ENCODE measurements at places on chromosomes 6 and 20.
A peak's percentile ranks its signal among the peaks of the same experiment; 100 is the strongest.

GRCh38 chr20:22723659-22724058 is 139.3 kb upstream of the FOXA2 start:
- DNase-seq, result no peak

GRCh38 chr6:135346747-135347146 is 150.8 kb downstream of the AHI1 start:
- no peak for DNase-seq

DNA sequence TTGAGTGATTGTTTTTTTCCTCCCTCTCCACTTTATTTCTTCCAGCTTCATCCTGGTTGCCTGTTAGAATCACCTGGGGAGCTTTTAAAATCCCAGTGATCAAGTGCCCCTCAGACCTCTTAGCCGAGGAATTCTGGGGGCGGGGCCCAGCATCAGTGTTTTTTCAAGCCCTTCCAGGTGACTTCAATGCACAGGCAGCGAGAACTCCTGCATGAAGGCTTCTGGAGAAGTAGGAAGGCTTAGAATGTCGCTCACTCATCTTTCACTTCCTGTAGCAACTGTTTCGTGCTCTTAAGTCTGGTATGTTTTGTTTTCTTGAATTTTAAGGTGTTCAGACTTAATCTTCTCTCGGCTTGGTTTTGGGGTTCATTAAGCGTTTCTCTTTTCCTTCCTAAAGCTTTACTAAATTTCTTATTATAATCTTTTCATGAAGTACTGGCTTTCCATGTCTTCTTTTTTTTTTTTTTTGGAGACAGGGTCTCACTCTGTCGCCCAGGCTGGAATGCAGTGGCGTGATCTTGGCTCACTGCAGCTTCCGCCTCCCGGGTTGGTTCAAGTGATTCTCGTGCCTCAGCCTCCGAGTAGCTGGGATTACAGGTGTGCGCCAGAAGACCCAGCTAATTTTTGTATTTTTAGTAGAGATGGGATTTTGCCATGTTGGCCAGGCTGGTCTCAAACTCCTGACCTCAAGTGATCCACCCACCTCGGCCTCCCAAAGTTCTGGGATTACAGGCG is 30.9 kb upstream of the TULP1 start:
- no peak for DNase-seq

DNA sequence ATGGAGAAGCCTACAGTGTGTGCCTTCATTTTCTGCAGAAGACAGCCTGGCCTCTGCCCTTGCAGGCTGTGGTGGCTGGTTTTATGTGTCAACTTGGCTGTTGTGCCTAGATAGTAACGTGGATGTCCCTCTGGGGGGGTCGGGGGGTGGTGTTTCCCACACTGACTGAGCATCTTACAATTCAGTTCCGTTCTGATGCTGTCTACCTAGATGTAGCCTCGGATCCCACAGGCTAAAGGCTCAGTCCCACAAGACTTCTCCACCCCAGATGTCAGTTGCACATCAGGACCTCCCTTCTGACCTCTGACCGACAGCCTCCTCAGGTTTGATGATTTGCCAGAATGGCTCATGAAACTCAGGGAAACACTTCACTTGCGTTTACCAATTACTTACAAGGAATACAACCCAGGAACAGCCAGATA is 4.4 kb downstream of the PYGB start:
- no peak for DNase-seq

GRCh38 chr6:121305957-121306607 is 28.2 kb downstream of the TBC1D32 start:
- peak; percentile 18 for DNase-seq

DNA sequence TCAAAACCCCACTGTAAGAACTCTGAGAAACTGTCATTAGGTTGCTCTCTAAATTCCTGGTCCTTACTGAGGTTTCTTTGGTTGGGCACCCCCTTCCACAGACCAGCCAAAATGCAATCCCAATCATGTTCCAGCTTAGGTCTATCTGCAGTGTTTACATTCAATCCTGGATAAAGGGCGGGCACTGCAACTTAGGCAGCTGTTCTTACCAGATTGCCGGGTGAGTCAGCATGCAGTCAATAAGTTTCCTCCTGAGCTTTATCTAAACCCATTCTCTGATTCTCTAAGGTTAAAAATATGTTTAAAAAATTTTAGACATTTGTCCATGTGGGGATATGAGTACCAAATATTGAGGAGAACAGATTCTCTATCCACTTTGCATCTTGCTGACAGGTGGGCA is 197.8 kb downstream of the HAO1 start:
- DNase-seq, result no peak

GRCh38 chr6:34374069-34374468 is 18.4 kb downstream of the NUDT3 start:
- peak; percentile 39 for DNase-seq

Measured in muscle of leg (tissue), 16 donors.